ENCODE measurements at places on chromosomes 7 and 10.

DNA sequence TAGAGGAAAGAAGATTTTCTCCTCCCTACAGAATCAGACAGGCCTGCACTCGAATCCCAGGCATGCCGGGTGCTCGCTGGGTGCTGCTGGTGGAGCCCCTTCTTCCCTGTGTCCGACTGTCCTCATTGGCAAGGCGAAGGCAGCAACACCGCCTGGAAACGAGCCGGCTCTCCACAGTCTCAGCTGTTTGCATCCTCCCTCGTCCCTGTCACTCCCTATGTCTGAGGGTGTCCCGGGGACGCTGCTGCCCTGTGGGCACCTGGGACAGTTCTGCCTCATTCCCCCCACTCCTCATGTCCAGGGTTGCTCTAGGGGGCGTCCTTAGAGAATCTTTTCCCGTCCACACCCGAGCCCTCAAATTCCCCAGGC is 31.6 kb upstream of the TMEM72 start:
- DNase-seq, result no peak

- DNase-seq, result no peak
Observed at GRCh38 chr7:28330384-28331070, 81.8 kb upstream of the CREB5 start.

GRCh38 chr10:72083790-72084459 is 4.4 kb downstream of the SPOCK2 start:
- DNase-seq, result no peak

- DNase-seq, result no peak
Observed at GRCh38 chr10:89710753-89711152, 9.4 kb downstream of the KIF20B start.

GRCh38 chr10:104938031-104938430 is 296.9 kb downstream of the SORCS3 start:
- no peak for DNase-seq

GRCh38 chr7:101893341-101894082 is 76.1 kb downstream of the CUX1 start:
- DNase-seq, result no peak

DNA sequence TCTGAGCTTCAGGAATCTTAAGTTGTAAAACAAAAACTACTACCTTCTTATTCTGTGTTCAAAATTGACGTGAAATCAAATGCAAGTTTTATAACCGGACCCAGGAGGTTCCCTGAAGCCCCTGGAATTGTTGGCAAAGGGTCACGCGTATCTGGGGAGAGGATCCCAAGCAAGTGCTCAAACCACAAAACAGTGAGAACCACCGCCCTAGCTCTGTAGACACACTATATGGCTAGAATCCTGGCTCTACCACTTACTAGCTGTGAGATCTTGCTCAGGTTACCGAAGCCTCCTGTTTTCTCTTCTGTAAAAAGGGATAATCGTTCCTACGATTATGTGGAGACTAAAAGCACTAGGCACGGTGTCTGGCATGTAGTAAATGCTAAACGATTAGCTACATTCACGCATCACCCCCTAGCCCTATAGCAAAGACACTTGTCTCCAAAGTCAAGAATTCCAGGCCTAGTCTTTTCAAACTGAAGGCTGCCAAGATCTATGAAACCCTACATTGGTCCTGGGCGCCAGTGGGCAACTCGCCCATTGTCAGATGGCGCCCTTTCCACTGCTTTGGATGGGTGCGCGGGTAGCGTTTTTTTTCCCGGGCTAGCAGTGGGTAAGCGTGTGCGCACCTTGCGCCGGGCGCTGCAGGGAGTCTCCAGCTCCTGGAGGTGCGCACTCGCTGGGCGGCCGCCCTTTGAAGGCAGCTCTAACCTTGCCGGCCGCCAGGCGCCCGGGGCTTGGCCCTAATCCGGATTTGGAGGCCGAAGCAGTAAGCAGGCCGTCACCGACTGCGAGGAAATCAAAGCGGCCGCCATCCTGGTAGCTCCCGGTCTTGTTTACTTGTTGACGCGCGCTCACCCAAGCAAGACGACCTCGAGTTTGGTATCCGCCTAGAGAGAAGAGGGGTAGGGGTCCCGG is 11.6 kb upstream of the NKX2-3 start:
- no peak for DNase-seq

- no peak for DNase-seq
Observed at GRCh38 chr7:4764402-4765007, 10.9 kb upstream of the AP5Z1 start.

DNA sequence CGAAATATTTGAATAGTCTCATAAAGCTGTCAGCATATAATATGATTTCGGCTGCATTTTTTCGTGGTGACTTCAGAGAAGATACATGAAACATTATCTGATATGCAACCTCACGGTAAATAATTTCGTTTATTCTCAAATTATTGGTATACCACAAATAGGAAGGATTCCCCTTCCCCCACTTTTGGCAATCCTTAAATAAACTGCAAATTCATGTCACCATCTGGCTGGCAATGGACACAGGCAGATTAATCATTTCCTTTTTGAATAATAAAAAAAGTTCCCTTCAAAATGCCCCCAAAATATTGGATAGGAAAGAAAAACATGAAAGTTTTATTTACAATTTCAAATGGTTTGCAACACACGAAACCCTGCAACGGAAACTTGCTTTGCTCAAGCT is 234.5 kb upstream of the MEOX2 start:
- DNase-seq, result no peak

DNA sequence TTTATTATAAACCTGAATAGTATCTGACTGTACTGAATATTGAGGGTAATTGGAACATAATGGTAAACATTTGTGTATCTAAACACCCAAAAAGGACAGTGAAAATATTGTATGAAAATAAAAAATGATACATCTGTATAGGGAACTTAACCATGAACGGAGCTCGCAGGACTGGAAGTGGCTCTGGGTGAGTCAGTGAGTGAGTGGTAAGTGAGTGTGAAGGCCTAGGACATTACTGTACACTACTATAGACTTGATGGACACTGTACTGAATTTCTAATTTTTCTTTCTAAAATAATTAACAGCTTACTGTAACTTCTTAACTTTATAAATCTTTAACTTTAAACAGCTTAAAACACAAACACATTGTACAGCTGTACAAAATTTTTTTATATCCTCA is 454.5 kb upstream of the FZD8 start:
- DNase-seq, result no peak

DNA sequence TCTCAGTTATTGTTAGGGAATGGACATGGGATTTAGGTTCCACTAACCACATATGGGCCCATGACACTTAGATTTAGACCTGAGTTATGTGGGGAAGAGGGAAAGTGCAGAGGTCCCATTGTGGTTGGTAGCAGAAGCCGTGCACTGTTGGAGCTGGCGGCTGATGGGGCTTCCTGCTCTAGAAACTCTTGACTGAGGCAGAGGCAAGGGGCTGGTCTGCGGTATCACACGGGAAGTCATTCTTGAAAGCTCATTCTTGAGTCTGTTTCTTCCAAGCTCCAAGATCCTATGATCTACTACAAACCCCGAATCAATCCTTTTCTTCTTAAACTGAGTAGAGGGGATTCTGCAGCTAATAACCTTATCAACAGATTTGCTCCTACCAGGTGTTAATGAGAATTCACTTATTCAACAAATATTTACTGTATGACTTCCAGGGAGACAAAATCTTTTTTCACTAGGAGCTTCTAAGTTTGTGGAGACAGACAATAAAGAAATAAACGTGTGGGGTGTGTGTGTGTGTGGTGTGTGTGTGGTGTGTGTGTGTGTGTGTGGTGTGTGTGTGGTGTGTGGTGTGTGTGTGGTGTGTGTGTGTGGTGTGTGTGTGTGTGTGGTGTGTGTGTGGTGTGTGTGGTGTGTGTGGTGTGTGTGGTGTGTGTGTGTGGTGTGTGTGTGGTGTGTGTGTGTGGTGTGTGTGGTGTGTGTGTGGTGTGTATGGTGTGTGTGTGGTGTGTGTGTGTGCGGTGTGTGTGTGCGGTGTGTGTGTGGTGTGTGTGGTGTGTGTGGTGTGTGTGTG is 57.1 kb downstream of the AOC1 start:
- no peak for DNase-seq

GRCh38 chr7:70027867-70028266 is 429.6 kb downstream of the AUTS2 start:
- no peak for DNase-seq

DNA sequence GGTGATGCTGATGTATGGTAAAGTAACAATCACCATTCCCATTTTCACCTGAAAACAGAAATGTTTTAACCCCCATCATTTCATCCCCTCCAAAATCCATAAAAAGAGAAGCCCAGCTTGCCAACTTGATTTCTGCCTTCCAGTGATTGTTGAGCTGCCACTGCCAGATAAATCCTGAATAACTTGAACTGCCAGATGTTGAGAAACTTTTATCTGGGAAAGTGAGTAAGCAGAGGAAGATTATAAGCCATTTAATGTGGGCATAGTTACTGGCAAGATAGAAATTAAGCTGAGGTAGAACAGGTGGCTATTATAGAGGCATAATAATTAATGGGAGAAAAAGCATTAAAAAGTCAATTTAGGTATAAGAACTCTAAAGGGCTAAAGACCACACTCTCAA is 534.1 kb downstream of the ANKRD7 start:
- DNase-seq, result no peak

DNA sequence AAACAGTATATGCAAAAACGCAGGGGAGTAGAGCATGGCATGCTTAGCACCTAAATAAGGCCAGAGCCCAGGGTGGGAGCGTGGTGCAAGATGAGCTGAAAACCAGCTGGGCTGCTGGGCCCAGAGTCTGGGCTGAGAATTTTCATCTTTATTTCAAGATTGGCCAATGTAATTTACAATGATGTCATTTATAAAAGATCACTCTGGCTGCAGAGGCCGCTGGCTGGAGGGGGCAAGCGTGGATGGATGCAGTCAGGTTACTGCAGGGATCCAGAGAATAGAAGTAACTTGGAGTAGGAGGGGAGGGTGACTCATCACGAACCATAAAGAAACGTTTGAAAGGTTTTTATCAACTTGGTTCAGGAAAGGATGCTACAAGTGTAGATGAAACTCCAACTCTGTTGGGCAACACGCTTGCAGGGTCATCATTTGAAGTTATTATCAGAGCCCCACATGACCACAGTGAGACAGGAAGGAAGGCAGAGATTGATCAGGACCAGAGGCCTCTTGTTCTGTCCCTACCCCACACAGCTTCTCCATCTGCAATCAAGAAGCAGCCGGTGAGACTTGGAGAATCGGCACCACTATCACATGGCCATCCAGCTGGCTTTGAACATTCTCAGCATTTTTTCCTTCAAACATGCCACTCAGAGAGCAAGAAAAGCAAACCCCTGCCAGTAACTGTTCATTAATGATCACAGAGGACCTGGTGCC is 49.2 kb downstream of the ODAD2 start:
- no peak for DNase-seq

DNA sequence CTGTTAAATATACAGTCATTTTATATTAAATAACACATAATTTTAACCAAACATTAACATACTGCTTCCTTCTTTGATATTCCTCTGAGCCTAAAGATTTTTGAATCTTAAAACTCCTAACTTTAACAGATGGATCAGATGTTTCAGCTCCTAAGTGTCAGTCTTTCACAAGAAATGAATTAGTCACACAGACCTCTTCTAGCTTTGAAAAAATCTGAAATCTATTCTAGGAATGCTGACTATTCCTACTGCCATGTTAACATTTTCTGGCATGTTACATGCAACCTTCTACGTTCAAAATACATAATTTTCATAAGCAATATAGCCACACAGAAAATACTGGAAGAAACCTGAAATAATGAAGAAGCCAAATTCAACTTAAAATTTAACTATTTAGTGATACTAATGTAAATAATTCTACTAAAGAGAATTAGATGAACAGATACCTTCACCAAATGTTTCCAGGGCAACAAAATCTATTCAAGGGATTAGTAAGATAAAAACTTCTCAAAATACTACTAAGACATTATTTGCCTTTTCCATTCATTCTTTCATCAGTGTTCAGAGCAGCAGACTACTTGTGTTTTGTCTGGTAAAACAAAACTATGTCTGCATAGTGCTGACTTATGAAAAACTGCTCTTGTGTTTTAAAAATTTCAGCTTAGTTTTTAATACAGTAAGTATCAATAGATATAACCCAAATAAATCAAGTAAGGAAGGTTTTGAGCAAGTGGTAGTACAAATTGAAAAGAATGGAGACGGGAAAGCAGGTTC is 9.2 kb downstream of the JMJD1C start:
- DNase-seq, result peak; percentile 55

DNA sequence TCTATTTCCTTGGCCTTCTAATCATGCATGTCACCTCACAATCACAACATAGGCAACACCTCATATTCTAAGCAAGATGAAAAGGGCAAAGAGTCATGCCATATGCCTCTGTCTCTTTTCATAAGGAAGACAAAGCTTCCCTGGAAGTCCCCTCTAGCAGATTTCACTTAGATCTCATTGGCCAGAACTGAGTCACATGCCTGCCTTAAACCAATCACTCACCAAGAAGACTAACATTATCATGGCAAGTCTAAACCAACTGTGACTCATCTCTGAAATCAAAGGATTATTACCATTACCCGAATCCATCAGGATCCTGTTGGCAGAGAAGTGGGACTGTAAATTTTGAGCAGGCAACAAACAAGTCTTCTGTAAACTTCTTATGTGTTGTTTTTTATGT is 27.8 kb downstream of the CAV1 start:
- no peak for DNase-seq

DNA sequence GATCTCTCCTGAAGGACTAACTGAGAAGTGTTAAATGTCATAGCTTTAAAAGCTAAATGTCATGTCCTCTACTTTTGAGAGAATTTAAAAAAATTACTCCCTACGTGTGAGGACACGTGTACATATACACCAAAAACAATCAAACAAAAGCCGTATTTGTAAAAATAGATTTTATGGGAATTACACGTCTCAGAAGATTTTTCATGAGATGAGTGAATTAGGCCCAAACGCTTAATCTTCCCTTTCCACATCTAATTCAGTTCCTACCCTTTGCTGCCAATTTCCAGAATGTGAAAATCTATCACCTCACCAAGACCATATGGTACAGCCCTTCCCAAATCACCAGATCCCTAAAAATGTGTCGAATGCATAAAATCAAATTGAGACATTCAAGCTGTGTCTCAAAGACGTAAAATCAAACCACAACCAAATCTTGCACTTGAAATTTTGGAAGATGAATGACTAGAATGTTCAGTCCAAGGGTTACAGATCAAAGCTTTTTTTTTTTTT is 1.0 kb upstream of the CTTNBP2 start:
- no peak for DNase-seq

DNA sequence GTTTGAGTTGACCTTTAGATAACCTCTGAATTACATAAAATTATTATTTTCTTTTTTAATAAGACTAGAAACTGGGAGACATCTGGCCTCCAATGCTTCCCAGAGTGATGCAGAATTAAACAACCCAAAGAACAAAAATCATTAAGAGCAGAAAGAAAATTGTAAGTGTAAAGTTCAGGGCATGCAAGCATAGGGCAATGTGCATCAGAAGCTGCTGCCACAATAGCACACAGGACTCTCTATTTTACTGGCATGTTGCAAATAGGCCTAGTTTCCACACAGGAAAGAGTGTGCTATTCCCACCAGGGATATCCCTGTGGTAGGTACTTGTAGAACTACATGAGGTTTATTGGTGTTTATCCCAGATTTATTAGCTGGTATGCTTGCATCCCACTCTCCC is 20.5 kb upstream of the STEAP2 start:
- DNase-seq, result no peak

Measured in AG08395 (cell line).